RWPE1 (cell line): ENCODE measurements at places on chromosomes 11 and 22.

GRCh38 chr11:10267821-10268220 lies 26.2 kb downstream of the SBF2 start:
- DNase-seq, result no peak

DNA sequence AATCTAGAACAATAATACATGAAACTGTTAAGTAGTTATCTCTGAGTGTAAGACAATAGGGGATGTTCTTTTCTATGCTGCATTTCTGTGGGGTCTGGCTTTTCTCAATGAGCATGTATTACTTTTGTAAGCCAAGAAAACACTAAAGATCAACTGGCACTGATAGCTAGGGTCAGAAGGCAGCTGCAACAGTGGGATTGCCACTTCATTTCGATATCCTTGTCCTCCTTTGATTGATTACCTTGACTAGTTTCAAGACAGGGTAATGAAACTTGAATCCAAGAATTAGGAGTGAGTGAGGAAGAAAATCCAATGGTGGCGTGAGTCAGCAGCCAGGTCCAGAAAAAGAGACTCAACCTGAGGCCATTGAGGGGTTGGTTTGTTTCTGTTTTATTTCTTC lies 46.5 kb downstream of the FEZ1 start:
- DNase-seq, result no peak

GRCh38 chr11:133541720-133542095 lies 9.4 kb upstream of the OPCML start:
- no peak for DNase-seq

DNA sequence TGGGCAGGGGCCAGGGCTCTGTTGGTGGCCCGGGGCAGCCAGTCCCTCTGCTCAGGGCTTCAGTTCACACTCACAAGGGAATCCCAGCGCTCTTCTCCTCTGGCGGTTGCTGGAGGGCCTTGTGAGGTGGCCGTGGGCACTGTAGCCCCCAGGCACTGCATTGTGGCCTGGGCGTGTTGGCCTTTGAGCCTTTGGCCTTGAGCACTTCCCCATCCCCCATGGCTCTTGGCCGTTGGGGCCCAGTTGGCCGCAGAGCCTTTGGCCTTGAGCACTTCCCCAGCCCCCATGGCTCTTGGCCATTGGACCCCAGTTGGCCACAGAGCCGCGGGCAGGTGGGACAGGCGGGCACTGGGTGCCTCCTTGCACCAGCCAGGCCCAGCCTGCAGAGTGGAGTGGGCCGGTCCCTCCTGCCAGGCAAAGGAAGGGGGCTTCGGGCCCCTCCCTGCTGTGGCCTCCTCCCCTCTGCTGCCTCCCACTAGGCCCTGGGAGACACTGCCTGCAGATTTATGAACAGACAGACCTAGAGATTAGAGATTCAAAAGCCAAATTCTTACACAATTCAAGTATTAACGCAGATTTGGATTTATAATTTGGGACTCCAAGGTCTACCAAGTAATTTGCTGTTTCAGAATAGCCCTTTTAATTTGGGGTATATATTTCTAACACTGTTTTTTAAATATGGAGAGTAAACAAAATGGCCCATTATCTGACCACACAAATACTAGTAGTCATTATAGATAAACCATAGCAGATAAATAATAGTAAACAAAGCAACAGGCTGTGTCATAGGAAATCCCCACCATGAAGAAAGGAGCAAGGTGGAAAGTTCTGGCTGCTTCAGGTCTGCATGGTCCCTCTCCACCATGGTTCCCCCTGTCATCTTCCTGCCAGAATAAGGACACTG lies 18.2 kb upstream of the TXNRD2 start:
- DNase-seq, result no peak

GRCh38 chr22:37558815-37559214 lies 1.5 kb upstream of the CDC42EP1 start:
- no peak for DNase-seq
